ENCODE measurements at places on chromosomes 7 and 10. TPM values are rescaled to one million over a fixed set of nuclear protein-coding genes. Genes with fewer than 3 reads are reported as not detected.

ANKRD30A gene
- not detected for polyA plus RNA-seq

IFIT1B gene
- polyA plus RNA-seq = 0.13 TPM

CPEB3 gene
- polyA plus RNA-seq = 3.9 TPM

TAX1BP1 gene
- polyA plus RNA-seq = 130 TPM

GHRHR gene
- polyA plus RNA-seq = 0.37 TPM

PRSS1 gene
- polyA plus RNA-seq = not detected

PLAC9 gene
- polyA plus RNA-seq = 23.8 TPM

FAM25G gene
- polyA plus RNA-seq = not detected

TRIM50 gene
- polyA plus RNA-seq = 0.12 TPM

IGF2BP3 gene
- polyA plus RNA-seq = 60.3 TPM

AMPH gene
- polyA plus RNA-seq = 14.5 TPM

RAPGEF5 gene
- 38.7 TPM for polyA plus RNA-seq

IL2RA gene
- polyA plus RNA-seq = 0.47 TPM

CALCR gene
- 1.5 TPM for polyA plus RNA-seq

SH2D4B gene
- polyA plus RNA-seq = 0.15 TPM

ADARB2 gene
- 1.5 TPM for polyA plus RNA-seq

CNPY1 gene
- polyA plus RNA-seq = not detected

C10orf95 gene
- 1.0 TPM for polyA plus RNA-seq

SPDYE6 gene
- 1.2 TPM for polyA plus RNA-seq

DRGX gene
- not detected for polyA plus RNA-seq

NEURL1 gene
- polyA plus RNA-seq = 1.4 TPM

LAMTOR4 gene
- 91.9 TPM for polyA plus RNA-seq

IKZF1 gene
- polyA plus RNA-seq = 1.9 TPM

PAX4 gene
- not detected for polyA plus RNA-seq

BTBD16 gene
- polyA plus RNA-seq = 0.66 TPM

CYP2E1 gene
- polyA plus RNA-seq = 2.0 TPM

IPMK gene
- polyA plus RNA-seq = 8.9 TPM

DOCK1 gene
- polyA plus RNA-seq = 73.2 TPM

GRID1 gene
- polyA plus RNA-seq = 2.1 TPM

MACC1 gene
- 8.6 TPM for polyA plus RNA-seq

MEOX2 gene
- 2.0 TPM for polyA plus RNA-seq

LBX1 gene
- polyA plus RNA-seq = not detected

RBP4 gene
- 1.3 TPM for polyA plus RNA-seq

ACTL6B gene
- not detected for polyA plus RNA-seq

MINDY3 gene
- polyA plus RNA-seq = 52.9 TPM

DLX6 gene
- not detected for polyA plus RNA-seq

AKR1C3 gene
- 81.7 TPM for polyA plus RNA-seq

TFPI2 gene
- 17.3 TPM for polyA plus RNA-seq

Data from right renal pelvis (tissue), 4 donors.